ENCODE measurements at places on chromosomes 7 and 10.

DNA sequence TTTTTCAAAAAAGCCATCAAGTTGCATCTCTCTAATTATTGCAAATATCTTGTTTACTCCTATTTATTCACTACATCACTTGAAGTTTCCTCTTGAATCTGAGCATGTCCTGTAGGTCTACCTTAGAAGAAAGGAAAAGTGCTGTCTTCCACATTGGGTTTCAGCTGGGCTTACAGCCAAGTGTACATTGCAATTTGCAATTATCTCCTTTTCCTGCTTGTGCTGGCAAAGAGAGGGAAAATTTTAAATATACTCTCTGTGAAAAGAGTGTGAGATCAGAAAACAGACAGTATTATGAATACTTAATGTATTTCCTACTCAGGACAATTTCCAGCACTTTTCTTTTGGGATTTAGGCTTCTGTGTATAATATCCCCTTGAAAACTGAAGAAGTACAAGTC lies 839.7 kb downstream of the CNTNAP2 start:
- no peak for DNase-seq

GRCh38 chr10:1966712-1967376 lies 229.5 kb upstream of the ADARB2 start:
- no peak for DNase-seq

DNA sequence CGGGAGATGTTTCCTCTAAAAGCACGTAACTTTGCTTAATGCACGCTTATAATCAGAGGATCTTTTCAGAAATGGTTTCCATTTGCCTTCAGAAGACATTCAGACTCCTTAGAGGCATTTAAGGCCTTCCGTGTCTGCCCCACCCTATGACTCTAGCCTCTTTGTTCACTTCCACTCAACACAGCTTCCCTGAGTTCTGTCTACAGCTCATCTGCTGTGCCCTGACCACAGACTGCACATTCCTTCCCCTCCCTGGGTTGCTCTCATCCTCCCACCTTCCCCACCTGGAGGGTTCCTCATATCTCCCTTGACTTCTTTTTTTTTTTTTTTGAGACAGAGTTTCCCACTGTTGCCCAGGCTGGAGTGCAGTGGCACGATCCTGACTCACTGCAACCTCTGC lies 16.6 kb downstream of the FBH1 start:
- no peak for DNase-seq

DNA sequence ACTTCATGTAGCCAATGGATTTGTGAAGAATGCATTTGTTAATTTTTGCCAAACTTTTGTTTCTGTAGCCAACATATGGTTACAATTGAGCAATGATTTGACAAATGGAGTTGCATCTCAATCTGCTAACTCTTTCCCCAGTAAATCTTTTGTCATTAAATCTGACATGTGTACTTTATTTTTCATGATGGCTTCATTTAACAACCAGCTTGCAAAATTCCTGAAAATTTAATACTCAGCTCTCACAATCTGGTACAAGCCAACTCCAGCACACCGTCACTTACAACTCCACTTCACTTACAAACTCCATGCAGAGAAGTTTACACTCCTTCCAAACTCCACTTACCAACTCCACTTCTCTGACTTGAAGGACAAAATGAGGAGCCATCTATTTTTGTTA lies 26.5 kb upstream of the HIBADH start:
- DNase-seq, result no peak

DNA sequence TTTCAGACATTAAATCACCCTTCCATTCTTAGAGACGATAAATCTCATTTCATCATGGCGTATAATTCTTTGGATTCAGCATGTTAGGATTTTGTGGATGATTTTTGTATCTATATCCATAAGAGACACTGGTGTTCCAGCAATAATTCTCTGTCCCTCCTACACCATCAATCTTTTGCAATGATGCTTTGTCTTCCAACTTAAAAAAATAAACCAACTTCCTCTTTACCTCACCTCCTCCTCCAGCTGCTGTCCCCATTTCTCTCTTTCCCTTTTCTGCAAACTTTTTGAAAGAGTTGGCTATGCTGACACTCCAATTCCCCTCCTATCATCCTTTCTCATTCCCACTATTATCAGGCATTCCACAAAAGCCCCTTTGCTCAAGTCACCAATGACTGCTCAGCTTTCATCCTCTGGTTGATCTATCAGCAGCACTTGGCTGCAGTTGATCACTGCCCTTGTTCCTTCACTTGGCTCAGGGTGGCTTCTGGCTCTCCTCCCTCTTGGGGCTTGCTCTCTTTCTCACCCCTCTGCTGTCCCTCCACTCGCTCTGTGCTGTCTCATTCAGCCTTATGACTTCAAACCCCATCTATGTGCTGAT lies 130.0 kb downstream of the ARHGAP22 start:
- no peak for DNase-seq

DNA sequence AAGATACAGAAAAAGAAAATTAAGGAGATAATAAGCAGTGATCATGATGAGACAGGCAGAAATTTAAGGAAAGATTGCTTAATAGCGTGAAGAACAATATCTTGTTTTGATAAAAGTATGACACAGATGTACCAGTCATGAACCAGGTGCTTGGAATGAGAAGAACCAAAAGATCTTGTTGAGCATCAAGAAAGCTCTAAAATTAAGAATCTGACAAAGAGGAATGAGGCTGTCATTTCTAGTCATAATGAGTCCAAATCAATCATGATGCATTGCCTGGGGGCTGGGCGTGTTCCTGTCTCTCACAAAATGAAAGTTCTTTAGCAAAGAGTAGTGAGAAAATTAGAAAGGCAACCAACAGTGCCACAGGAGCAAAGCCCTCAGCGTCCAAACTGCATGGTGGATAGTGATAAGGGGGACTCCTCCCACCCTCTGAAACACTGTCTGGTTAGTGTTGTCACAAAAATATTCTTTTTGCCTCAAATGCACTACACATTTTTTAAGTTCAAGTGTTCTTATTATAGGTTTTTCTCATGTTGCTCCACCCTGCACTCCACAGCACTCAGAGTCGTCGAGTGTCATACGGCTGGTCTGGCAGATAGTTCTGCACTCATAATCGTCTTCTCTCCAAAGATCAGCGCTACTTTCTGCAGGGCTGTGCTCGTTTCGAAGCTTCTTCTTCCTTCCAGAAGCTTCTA lies 439.6 kb downstream of the TNS3 start:
- DNase-seq, result no peak

- no peak for DNase-seq
Measured at GRCh38 chr7:127976056-127976737, 55.0 kb downstream of the LRRC4 start.

- DNase-seq, result no peak
Measured at GRCh38 chr7:2283074-2283473, 31.2 kb downstream of the SNX8 start.

All from substantia nigra (tissue), 51 donors.